ENCODE measurements at places on chromosomes 7 and 10. TPM values are rescaled to one million over a fixed set of nuclear protein-coding genes. Genes with fewer than 3 reads are reported as not detected.

Gene BTBD16
- not detected for total RNA-seq

Gene ABCF2
- total RNA-seq: 9.7 TPM

Gene FAM25C
- not detected for total RNA-seq

Gene CDNF
- 1.0 TPM for total RNA-seq

Gene FKBP6
- not detected for total RNA-seq

Gene ICA1
- 5.1 TPM for total RNA-seq

Gene SLC18A3
- total RNA-seq: 0.10 TPM

Gene SOSTDC1
- total RNA-seq: not detected

Gene CYP26C1
- total RNA-seq: not detected

Gene ZSCAN21
- 2.0 TPM for total RNA-seq

Gene CCDC7
- 136 TPM for total RNA-seq

Gene BLNK
- 3.6 TPM for total RNA-seq

Gene C10orf105
- 0.31 TPM for total RNA-seq

Gene DPYSL4
- total RNA-seq: 0.21 TPM

Gene CYP2C8
- 0.10 TPM for total RNA-seq

Gene GHRHR
- not detected for total RNA-seq

Gene CXCL12
- under 0.01 TPM for total RNA-seq

Gene CRHR2
- total RNA-seq: not detected

Gene VIPR2
- 0.31 TPM for total RNA-seq

Gene MKI67
- 1.8 TPM for total RNA-seq

Gene STEAP1
- 0.21 TPM for total RNA-seq

Gene IGFBP3
- 6.7 TPM for total RNA-seq

Gene LHFPL3
- total RNA-seq: not detected

Gene IKZF1
- 231 TPM for total RNA-seq

Gene HOXA5
- total RNA-seq: 3.0 TPM

Gene CD36
- 364 TPM for total RNA-seq

Gene KMT2C
- total RNA-seq: 122 TPM

Gene DRGX
- not detected for total RNA-seq

Gene ZNF804B
- total RNA-seq: not detected

Gene CFAP46
- under 0.01 TPM for total RNA-seq

Gene NPFFR1
- total RNA-seq: under 0.01 TPM

Gene IFIT1B
- 0.10 TPM for total RNA-seq

Gene DENND10
- 40.8 TPM for total RNA-seq

Gene CTTNBP2
- 0.10 TPM for total RNA-seq

Gene HECW1
- under 0.01 TPM for total RNA-seq

Gene ZC3HAV1L
- 1.4 TPM for total RNA-seq

Gene LFNG
- 101 TPM for total RNA-seq

Gene SPAM1
- not detected for total RNA-seq

Gene ZNF736
- total RNA-seq: 31.3 TPM

Gene CHPF2
- 25.0 TPM for total RNA-seq

Gene ADAMTS14
- not detected for total RNA-seq
